ENCODE measurements at places on chromosomes 6 and 20.

- DNase-seq, result no peak
These were observed 328.1 kb downstream of the HACE1 start for GRCh38 chr6:104531646-104532045.

- DNase-seq, result no peak
These were observed 629.0 kb downstream of the EPHA7 start for GRCh38 chr6:92790381-92790780.

DNA sequence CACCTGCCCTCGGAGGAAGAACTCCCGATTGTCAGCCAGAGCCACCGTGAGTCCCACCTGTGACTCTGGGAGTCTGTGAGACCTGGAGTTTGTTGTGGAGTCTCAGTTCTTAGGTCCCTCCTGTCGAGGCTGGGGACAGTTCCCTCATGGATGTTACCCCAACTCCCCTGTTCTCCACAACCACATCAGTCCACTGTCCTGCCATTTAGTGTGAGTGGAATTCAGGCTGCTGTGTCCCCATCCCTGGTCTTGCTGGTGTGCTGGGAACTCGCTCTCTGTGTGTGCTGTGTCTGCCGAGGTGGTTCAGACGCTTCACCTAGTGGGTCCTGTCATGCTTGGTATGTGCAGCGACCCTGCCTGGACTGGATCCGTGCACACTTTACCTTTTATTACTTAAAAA lies 163.2 kb downstream of the DTNBP1 start:
- DNase-seq, result no peak

- DNase-seq, result no peak
These were observed 21.2 kb downstream of the C6orf132 start for GRCh38 chr6:42120895-42121865.

- no peak for DNase-seq
These were observed 155.1 kb upstream of the ENPP5 start for GRCh38 chr6:46325561-46326530.

GRCh38 chr6:56850626-56851025 lies 104.3 kb upstream of the BEND6 start:
- DNase-seq, result no peak

GRCh38 chr20:39253051-39253755 lies 291.1 kb downstream of the DHX35 start:
- no peak for DNase-seq

DNA sequence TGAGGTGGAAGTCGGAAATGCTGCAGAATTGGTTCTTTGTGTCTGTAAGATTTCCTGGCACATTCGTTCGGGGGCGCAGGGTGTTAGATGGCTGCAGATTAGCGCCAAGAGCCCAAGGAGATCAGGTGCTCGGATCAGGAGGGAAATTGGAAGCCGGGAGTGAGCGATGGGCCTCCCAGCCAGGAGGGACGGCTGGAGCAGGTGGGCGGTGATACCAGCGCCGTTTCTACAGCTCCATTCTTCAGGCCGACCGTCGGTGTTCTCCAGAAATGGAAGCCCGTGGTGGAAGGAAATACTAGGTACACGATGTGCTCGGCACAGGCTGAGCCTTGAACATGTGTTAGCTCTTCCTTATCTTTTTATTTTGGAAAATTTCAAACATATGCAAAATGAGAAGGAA lies 6.5 kb downstream of the SIRPA start:
- no peak for DNase-seq

DNA sequence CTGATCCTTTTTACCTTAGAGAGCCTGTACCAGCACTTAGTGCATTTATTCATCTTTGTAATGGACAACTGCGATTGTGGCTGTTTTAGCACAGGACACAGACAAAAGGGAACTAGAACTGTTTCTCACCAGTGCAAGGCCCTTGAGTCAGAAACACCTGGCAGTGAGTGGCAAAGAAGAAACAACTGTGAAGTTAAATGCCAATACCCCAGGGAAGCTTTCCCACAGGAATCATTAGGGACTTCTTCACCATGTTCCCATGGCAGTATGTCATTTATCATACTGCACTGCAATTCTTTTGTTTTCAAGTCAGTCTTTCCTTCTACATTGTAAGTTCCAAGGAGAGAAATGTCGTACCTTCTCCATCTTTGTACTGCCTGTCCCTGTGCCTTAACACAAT lies 28.6 kb upstream of the CDYL start:
- no peak for DNase-seq

- no peak for DNase-seq
These were observed 66.7 kb upstream of the NFATC2 start for GRCh38 chr20:51609251-51609650.

DNA sequence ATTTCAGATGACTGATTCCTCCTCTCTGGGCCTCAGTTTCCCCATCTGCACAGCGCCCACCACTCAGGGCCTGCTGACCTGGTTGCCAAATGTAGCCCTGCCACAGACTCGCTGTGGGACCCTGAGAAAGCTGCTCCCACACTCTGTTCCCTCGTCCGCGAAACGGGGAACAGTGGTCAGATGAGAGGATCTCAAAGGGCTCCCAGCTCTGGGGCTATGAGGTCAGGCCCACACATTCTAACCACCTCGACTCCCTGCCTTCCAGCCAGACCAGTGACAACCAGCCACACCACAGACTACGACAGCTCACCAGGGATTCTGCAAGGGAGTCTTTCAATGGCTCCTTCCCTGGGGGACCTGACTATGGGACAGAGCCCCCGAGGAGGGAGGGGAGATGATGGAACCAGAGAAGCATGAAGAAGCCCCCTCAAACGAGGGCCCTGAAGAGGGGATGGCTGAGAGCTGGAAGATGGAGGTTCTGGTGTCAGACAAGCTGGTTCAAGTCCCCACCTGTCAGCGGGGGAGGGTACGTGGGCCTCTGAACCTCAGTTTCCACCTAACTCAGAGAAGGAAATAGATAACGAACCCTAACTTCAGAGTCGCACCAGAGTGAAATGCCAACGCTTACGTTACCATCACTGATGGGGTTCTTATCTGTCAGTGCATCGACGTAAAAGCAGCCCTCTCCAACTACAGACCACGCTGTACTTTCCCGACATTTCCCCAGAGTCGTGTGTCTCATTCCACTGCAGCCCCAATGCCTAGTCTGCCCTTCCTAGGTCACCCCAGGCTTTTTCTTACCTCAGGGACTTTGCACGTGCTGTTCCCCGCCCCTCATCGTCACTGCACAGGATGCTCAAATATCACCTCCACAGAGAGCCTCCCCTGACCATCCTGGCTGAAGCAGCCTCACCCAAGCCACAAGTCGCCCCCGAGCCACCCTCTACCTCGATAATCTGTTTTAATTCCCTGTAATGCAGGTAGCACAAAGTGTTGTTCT lies 60.5 kb downstream of the PREX1 start:
- DNase-seq, result no peak

DNA sequence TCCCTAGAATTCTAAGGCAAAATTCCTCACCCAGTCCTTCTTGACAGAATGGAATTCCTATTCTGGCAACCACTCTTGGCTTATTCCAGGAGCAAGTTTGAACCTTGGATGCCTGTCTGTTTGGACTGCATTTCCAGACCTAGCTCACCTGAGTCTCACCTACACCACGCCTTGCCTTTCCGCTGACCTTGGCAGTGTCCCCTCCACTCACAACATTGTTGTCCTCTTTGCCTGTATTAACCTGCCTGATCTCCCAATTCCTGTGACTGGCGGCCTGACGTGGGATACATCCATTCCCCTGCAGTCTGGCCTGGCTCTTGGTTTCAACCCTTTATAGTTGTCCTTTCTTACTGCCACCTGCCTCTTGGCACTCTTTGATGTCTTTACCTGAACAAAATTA lies 281.4 kb upstream of the SOX4 start:
- no peak for DNase-seq

- DNase-seq, result no peak
These were observed 270.7 kb upstream of the RGS17 start for GRCh38 chr6:153401751-153402150.

DNA sequence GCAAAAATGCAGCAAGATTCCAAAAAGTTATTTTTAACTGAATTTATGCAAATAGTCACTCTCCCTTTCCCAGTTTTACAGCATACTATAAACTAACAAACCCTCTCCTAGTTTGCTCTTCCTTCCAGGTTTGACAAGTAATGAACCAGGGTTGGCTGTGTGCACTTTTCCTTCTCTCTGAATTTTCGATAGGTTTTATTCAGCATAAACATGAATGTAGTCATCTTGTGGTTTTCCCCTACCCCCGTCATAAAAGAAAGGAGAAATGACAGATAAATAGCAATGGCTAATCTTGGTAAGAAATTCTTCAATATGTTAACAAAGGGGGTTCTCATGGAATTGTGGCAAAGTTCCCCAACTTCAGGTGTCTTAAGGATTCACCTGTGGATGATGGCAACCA lies 26.3 kb downstream of the PRDM1 start:
- DNase-seq, result no peak

DNA sequence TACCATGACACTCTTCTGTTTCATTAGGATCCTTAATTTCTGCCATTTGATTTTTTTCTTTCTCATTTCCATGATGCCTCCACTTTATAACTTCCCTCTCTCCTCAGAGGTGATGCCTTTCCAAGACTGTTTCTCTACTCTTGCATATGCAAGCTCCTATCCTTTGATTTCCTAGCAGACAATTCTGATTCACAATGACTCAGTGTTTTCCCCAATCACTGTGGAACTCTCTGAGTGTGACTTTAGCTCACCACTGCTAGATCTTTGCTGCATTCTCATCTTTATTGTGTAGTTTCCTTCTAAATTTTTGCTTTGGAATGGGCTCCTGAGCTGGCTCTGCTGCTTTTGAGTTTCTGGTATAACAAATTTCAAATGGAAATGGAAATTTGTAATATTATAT lies 184.9 kb downstream of the TINAG start:
- DNase-seq, result no peak

- no peak for DNase-seq
These were observed 66.6 kb upstream of the CNR1 start for GRCh38 chr6:88232753-88233152.

- DNase-seq, result no peak
These were observed 141.2 kb downstream of the BMP2 start for GRCh38 chr20:6908673-6909072.

DNA sequence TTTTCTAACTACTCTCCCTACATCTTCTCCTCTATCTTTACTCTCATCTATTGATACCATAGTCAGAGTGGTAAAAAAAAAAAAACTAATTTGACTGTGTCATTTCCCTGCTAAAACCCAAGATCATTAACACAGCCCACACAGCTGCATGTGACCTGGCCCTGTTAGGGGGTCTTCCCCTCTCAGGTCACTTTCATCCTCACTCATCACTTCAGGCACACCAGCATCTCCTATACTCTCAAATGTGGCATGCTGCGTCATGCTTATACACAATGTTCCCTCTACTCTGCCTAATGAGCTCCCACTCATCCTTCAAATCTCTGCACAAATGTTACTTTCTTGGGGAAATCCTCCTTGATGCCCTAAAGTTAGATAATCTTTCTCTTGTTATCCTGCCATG lies 86.8 kb downstream of the CDK19 start:
- DNase-seq, result no peak

DNA sequence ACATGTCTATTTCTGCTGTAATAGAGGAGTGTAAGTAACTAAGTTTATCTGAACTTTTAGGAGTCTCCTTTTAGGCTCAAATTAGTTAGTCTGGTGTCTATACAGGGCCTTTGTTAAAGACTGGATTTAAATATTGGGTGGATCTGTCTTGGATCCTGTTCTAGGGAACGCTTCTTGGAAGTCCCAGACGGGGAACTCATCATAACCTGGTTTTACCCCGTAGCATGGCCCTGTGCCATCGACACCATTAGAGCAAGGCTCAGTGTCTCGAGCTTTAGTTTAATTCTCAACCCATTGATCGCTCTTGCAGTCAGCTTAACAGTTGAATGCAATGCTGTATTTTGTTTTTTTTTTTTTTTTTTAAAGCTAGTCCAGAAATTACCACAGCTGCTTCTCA lies 89.9 kb downstream of the CARMIL1 start:
- no peak for DNase-seq

GRCh38 chr6:16208989-16209388 lies 29.4 kb upstream of the GMPR start:
- no peak for DNase-seq

GRCh38 chr20:61146023-61146422 lies 106.0 kb upstream of the CDH4 start:
- DNase-seq, result no peak

- no peak for DNase-seq
These were observed 72.4 kb downstream of the MLIP start for GRCh38 chr6:54183616-54184015.

DNA sequence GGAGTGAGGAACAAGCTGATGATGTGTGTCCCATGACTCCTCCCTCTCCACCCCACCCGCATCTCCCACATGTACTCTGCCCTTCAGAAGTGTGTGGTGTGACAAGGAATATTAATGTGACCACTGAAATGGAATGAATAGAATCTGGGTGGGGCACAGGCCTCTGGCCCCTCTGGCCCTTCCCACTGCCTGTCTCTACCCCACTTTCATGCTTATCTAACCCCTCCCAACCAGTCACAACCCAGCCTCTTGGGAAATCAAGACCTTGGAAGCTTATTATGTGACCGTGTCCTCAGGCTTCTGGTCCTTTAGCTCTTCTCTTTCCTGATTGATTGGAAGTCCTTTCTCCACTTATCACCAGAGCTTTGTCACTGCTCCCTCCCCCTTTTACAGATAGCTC lies 312.2 kb upstream of the SOX4 start:
- no peak for DNase-seq

DNA sequence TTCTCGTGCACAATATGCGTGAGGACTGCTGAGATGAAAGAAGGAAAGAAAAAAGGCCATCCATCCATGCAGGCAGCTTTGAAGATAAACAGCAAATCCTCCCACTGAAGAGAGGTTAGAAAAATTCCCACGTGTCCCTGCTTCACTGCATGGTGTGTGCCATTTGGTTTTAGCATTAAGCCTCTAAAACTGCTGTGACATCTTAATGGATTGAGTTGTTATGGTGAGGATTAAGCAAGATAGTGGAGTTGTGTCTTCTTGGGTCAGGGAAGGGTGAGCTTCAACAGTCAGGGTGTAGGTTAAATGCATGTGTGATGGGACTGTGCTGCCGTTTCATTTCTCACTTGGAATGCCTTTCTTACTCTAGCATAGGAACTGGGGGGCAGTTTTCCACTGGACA lies 50.5 kb downstream of the ZNF831 start:
- no peak for DNase-seq

DNA sequence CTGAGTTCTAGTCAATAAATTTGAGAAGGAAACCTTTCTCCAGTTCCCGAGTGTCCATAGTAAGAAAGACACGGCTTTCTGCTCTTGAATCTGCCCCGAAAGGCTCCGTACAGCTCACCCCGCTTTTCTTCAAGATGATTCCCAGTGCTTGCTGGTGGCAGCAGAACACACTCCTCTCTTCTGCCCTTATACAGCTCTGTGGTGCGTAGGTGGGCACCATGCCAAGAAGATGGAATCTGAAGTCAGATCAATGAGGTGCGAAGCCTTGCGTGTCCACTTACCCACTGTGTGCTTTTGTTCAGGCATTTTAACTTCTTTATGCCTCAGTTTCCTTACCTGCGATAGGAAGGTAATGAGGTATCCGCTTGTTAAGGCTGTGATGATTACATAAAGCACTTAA lies 142.2 kb downstream of the WDR27 start:
- DNase-seq, result no peak

- no peak for DNase-seq
These were observed 12.1 kb upstream of the TCF15 start for GRCh38 chr20:622161-622560.

- no peak for DNase-seq
These were observed 449.4 kb upstream of the PTCHD4 start for GRCh38 chr6:48560408-48560807.

All from NCI-H146 (cell line).